ENCODE measurements at places on chromosomes 2 and 18. TPM values are rescaled to one million over a fixed set of nuclear protein-coding genes. Genes with fewer than 3 reads are reported as not detected.

Gene CPO
- total RNA-seq: not detected

Gene GATA6
- 23.8 TPM for total RNA-seq

GRCh38 chr2:199404841-199405240 is 52.9 kb downstream of the SATB2 start:
- DNase-seq: no peak

DNA sequence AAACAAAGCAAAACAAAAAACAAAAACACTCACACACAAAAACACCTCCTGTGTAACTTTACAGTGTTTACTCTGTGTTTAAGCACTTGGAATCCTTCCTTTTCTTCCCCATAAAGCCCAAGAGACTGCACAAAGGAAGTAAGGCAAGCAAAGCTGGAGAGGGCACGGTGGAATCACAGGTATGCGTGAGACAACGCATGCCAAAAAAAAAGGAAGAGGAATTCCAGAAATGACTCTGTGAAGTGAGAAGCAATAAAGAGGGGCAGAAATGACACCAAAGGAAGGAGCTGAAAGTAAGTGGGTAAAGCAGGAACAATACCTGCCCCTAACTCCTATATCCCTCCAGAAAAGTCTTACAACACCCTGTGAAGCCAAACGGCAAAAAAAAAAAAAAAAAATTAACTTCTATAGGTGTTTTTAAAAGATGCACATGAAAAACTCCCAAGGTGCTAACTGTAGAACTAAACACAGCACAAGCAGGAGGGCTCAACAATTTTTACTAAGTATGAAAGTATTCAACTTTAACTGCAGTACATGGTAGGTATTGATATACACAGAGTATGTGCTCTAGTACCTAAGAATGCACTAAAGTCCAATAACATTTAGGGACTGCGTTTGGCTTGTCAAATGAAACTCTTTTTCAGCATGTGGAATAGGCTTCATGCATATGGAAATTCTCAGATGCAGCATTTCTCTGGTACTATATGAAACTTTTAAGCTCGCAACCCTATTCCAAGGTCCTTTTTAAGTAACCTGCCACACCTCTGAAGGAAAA is 9.1 kb downstream of the RND3 start:
- no peak for DNase-seq

DNA sequence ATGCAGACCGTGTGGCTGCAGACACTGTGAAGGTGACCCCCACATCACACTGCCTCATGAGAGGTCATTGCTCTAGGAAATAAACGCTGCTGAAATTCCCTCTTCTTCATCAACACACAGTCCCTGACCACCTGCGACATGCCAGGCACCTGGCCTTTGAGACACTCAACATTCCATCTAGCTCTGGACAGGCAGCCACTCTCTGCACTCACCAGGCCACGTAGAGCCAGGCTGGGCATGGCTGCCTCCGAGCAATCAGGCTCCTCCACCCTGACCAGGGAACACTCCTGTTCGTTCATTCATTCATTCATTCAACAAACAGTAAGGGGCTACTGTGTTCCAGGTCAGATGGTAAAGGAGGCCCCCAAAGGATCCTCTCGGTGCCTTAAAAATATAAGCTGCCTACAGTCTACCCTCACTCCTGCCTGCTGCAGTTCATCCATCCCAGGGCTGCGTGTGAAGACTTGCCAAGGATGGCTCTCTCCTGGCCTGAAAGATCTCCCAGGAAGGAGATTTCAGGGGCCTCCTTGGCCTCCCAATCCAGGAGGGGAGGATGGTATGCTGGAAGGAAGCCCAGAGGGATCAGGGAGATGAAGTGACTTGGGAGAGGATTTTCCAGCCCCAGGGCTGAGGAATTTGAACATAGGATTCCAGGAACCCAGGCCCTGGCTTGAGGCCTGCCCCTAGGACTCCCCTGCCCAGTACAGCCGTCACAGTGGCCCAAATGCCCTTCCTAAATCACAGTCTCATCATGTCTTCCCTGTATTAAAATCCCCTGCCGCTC is 66.7 kb downstream of the TNS1 start:
- no peak for DNase-seq

DNA sequence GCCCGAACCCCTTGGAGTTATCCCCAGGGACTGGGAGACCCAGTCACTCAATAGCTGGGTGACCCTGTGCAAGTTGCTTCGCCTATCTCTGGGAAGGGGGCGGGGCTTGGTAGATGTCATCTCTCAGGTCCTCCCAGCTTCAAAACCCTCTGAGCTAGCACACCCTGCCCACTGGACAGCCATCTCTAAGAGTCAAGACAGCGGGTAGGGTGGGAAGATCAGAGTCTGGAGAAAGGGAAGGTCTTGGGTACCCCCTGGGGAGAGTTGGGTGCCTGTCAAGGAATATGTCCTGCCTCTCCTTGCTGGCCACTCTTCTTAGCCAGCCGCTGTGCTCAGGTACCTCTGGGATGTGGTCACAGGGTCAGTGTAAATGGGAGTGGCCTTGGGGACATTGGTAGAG is 8.0 kb downstream of the GLI2 start:
- DNase-seq: no peak

- no peak for DNase-seq
Measured at GRCh38 chr2:28399956-28400355, 7.3 kb downstream of the FOSL2 start.

DNA sequence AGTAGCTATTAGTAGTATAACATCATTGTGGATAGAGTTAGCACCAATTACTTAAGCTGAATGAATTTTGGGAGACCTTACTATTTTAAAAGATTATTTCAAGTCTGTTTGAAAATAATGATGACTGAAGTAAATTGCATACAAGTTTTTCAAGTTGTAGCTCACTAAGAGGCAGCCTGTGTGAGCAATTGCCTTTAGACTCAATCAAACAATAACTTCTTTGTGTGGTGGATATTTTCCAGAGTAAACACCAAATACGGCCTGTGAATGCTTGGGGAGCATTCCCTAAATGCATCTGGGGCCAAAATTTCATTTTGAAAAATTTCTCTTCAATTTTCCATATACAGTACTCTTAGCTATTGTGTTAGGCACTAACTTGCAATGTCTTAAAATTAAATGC is 7.9 kb downstream of the SERPINB12 start:
- no peak for DNase-seq

- no peak for DNase-seq
Measured at GRCh38 chr2:191171286-191171685, 20.5 kb upstream of the STAT4 start.

GRCh38 chr2:23497063-23497462 is 112.1 kb downstream of the KLHL29 start:
- no peak for DNase-seq

DNA sequence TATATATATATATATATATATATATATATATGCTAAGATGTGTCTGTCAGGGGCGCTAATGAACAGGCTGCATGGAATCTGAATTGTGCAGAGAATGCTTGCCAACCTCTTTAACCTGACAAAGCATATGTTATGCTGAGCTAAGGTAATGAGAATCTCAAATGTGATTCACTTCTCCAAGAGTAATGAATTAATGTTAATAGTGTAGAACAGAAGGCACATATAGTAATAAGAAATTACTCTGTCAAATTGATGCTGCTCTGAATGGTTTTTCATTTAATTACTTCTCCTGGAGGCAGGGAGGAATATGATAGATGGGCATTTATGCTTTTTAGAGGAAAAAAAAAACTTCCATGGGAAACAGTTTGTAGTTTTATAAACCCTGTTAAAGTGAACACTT is 35.4 kb downstream of the COX7A2L start:
- no peak for DNase-seq

DNA sequence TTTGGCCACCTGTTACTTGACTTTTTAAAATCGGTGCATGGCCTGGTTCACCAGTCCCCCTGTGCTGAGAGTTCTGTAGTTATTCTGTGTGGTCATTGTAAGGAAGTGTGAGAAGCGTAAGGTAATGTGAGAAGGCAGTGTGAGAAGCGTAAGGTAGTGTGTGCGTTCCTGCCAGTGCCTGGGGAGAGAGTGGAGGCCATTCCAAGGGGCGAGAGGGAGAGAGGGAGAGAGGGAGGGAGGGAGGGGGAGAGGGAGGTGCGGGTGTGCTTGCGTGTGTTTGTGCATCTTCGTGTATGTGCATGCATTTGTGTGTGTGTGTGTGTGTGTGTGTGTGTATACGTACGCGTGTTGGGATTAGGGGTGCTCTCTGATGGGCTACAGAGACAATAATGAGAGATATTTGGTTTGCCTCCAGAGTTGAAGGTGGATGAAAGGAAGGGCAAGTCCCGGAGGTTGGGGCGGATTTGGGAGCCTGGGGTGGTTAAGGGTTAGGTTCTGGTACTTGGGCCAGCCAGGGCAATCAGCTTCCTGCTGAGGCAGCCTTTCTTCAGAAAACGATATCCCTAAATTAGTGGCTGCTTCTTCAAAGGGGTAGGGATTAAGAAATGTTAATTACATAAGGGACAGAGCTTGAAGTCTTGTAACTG is 53.7 kb downstream of the SGPP2 start:
- DNase-seq: no peak

- no peak for DNase-seq
Measured at GRCh38 chr2:233489666-233490065, 76.9 kb downstream of the USP40 start.

GRCh38 chr2:8568543-8569302 is 113.1 kb upstream of the ID2 start:
- no peak for DNase-seq

GRCh38 chr2:235521844-235522243 is 28.0 kb downstream of the AGAP1 start:
- no peak for DNase-seq

- no peak for DNase-seq
Measured at GRCh38 chr2:62459106-62459505, 46.9 kb downstream of the TMEM17 start.

- no peak for DNase-seq
Measured at GRCh38 chr18:56473400-56474024, 164.9 kb downstream of the TXNL1 start.
